ENCODE measurements at places on chromosomes 12 and 14. TPM values are rescaled to one million over a fixed set of nuclear protein-coding genes. Genes with fewer than 3 reads are reported as not detected.

Gene GPX2
- total RNA-seq = 236 TPM

Gene CBLN3
- 1.0 TPM for total RNA-seq

Gene MMP19
- 0.38 TPM for total RNA-seq

Gene KRT1
- not detected for total RNA-seq

Gene PTPN21
- total RNA-seq = 9.0 TPM

Gene PLXNC1
- total RNA-seq = 0.12 TPM

Gene KLRC2
- total RNA-seq = 1.3 TPM

Measured in A549 treated with AZD2906 at 1 μM for 4 hours (cell line).